Right cardiac atrium (tissue), 5 donors: ENCODE measurements at places on chromosomes 11 and 22. TPM values are rescaled to one million over a fixed set of nuclear protein-coding genes. Genes with fewer than 3 reads are reported as not detected.

- DNase-seq: no peak
These were observed 79.9 kb upstream of the BARX2 start for GRCh38 chr11:129295746-129296145.

OSBP2 gene
- total RNA-seq: 10.9 TPM

GRCh38 chr11:34284811-34285481 lies 72.9 kb downstream of the ABTB2 start:
- no peak for DNase-seq

GRCh38 chr11:58912124-58912523 lies 27.2 kb upstream of the GLYATL1 start:
- DNase-seq: no peak

SBF2 gene
- 24.4 TPM for total RNA-seq

- peak; percentile 42 for DNase-seq
These were observed 51.6 kb upstream of the BARX2 start for GRCh38 chr11:129323896-129324502.

GRCh38 chr11:12698048-12698447 lies 23.8 kb downstream of the TEAD1 start:
- no peak for DNase-seq

OR8D1 gene
- not detected for total RNA-seq

GRCh38 chr11:86021377-86021776 lies 47.5 kb downstream of the PICALM start:
- DNase-seq: no peak

BLID gene
- total RNA-seq: 1.6 TPM

GRCh38 chr11:46308631-46309419 lies 31.4 kb downstream of the CREB3L1 start:
- DNase-seq: peak; percentile 81

DNA sequence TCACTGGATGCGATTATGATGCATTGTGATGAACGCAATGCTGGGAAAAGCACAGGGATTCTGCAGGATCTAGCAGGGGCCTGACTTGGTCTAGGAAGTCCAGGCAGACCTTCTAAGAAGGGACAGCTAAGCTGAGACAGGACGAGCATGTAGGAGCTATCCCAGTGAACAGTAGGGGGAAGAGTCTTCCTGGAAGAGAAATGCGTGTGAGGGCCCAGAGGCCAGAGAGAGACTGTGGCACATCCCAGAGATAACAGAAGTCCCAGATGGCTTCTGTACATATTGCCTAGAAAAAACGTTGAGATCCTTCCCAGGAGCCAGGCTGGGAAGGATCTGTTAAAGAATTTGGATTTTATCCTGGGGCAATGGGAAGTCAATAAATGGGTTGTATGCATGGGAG lies 24.6 kb downstream of the RCN1 start:
- no peak for DNase-seq

DNA sequence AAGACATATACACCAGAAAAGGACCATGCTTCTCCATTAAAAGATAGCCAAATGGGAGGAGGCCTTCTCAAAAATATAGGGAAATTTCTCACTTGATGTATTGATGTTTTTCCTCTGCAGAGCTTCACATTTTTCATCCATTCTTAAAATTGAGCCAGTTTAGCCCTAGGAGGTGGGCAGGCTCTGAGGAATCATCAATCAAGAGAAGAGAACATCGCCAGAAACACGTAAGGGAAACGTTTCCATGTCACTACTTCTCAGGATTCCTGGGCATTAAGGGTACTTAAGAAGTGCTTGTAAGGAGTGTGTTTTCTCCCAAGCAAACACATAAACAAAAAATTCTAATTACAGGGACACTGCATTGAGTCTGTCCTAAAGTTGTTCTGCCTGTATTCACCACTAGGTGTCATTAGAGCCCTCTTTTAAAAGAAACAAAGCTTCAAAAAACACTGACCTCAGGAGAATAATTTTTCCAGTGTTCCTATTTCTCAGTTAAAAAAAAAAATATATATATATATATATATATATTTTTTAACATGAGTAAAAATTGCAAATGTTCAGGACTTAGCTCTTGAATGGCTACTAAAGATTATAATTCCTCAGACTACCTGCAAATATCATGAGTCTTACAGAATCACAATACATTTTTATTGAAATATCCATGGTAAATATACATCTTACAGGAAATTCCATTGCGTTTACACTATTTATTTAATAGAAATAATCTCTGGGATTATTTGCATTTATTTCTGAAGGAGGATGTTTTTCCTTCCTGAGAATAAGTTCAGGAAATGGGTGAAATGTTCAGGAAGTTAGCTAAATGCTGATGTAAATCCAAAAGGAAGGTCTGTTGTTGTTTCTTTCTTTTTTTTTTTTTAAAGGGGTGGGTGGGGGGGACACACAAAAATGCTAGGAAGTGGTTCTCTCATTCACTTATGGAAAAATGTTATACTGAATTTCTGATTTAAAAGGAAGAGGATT lies 16.0 kb downstream of the FZD4 start:
- DNase-seq: no peak

GPHA2 gene
- not detected for total RNA-seq

DKK3 gene
- total RNA-seq: 2,567 TPM

DNA sequence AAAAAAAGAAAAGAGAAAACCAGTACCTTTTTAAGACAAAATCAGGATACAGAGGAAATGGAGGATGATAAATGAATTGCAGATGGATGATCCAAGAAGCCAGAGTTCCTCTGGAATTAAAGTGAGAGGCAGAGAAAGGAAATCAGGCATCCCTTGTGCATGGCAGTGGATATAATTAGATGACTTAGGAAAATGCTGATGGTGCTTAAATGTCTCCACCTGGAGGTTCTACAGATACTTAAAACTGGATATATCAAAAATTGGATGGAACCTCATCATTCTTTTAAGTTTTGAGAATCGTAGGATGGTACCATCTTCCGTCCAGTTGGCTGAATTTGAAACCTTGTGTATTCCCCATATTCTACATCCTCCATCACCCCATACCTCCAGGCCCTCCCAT lies 1040.0 kb downstream of the NTM start:
- no peak for DNase-seq

- no peak for DNase-seq
These were observed 530.7 kb upstream of the CHORDC1 start for GRCh38 chr11:90753546-90753945.

DNA sequence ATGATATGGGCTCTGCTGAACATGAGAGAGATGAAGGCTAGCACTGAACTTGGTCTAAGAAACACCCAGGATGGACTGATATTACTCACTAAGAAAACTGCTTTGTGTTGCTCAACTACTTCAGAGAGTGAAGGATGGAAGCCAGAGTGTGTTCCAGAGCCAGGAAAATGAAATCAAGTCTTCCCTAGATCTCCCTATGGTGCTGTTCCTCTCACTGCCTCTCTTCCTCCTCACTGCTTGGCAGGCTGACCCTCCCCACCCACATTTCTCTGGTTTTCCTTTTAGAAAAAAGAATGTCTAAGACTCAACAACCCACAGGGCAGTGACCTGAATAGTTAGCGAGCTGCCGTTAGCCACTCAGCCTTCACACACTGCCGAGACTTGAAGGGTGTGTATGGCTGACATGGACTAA lies 65.6 kb downstream of the CCDC81 start:
- DNase-seq: peak; percentile 71

GRCh38 chr11:126465573-126466188 lies 110.2 kb downstream of the ST3GAL4 start:
- DNase-seq: peak; percentile 40

EFCAB6 gene
- 1.8 TPM for total RNA-seq

- no peak for DNase-seq
These were observed 48.3 kb downstream of the TCF20 start for GRCh38 chr22:42222140-42222539.

ALDH3B2 gene
- total RNA-seq: not detected

FAM83F gene
- total RNA-seq: 6.9 TPM

- no peak for DNase-seq
These were observed 65.2 kb upstream of the SESN3 start for GRCh38 chr11:95296165-95296564.

- DNase-seq: no peak
These were observed 115.9 kb downstream of the TRIM29 start for GRCh38 chr11:120021978-120022377.

RCOR2 gene
- 9.8 TPM for total RNA-seq

ANO1 gene
- total RNA-seq: 8.8 TPM

KRTAP5-8 gene
- total RNA-seq: not detected

GRCh38 chr22:43745411-43745770 lies 66.7 kb downstream of the EFCAB6 start:
- DNase-seq: no peak

GRCh38 chr11:111336582-111337256 lies 38.4 kb downstream of the POU2AF3 start:
- DNase-seq: no peak

XKR3 gene
- total RNA-seq: not detected

DNA sequence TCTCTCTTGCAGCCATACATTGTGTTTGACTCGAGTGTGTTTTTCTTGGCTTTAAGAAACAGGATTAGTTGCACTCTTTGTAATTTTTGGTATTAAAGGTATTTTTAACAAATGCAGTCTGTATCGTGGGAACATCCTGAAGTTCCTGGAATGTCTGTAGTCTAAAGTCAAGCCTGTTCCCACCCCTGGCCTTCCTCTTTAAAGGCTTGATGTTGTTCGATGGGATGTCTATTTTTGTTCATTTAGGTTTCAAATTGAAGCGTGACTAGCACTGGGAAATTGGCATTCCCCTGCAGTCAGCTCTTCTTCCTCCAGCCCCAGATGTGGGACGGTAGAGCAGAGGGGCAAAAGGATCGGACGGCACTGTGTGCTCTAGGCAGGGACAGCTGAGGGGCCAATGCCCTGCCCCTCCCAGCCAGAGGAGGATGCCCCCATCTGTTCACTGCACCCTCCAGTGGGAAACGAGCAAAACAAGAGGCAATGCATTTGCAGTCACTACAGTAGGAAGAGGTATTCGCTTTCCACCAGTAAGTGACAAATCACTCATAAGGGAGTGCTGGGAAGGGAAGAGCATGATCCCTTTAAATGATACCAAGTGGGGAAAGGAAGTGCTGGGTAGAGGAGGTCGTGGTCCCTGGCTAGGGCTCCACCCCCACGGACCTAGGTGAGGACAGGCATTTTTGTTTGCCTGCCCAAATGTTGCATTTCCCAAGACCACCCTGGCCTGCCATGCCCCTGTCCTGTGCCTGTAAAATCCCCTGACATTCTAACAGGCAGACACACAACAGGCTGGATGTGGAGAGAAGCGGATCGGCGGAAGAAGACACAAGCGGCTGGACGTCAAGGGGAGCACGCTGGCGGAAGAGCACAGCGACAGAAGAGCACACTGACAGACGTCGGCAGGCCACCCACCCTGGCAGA lies 47.4 kb upstream of the SEPTIN5 start:
- no peak for DNase-seq

GRCh38 chr11:10581481-10582019 lies 13.1 kb upstream of the LYVE1 start:
- peak; percentile 59 for DNase-seq

GRCh38 chr22:45547731-45548130 lies 45.0 kb downstream of the FBLN1 start:
- peak; percentile 34 for DNase-seq

TRAPPC4 gene
- 37.3 TPM for total RNA-seq
